ENCODE measurements at places on chromosomes 3 and 15.

- no peak for DNase-seq
These were observed 5.4 kb downstream of the ACOX2 start for GRCh38 chr3:58531555-58531954.

DNA sequence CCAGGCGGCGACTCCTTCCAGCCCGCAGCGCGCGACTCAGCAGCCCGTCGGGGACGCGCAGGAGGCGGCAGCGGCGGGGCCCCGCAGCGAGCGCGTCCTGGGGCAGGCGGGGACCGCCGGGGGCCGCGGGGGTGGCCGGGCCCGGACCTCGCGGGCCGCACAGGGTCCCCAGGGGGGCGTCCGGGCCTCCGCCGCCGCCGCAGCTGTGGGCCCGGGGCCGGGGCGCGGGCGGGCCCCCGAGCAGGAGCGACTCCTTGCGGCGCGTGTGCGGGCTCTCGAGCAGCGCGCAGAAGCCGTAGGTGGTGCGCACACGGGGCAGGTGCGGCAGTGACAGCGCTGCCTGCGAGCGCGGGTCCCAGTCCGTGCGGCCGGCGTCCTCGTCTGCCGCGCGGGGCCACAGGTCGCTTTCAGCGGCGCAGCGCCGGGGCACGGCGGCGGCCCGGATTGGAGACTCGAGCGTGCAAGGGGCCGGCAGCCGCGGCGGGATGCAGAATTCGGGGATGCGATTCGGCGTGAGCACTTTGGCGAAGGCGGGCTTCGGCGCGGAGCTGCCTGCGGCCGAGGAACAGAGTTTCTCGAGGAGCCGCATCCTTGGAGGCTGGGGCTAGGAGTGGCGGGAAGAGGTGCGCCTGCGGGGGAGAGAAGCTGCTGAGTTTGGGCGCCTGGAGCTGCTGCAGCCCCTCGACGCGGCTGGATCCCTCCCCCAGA, 535 bp downstream of the C2CD4B start:
- DNase-seq = no peak

DNA sequence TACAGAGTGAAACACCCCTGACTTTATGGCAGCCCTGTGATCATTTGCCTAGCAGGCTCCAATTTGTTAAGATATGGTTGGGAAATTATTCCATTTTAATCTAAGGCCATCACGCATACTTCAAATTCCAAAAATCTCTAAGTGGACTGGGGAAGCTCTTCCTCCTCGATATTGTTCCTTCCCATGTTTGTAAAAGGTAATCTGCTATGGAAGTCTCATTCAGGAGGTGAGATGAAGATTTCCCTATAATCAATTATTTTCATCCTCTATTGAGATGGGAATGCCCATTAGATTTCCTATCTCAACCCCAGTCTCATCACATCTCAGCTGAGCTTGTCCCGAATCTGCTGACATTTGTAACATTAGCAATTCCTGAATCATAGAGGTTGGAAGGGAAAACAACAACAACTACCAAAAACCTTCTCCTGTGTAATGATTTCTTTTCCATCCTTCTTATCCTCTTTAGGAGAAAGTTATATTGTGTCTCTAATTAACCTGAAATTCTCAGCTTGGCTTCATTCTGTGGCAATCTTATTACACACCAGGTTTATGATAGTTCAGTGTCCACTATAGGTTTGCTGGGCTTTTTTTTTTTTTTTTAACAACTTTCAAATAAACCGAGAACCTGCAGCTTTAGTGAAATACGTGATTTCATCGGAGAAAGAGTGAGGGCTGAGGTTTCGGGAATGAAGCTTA, 2.2 kb upstream of the NR2F2 start:
- DNase-seq = no peak

DNA sequence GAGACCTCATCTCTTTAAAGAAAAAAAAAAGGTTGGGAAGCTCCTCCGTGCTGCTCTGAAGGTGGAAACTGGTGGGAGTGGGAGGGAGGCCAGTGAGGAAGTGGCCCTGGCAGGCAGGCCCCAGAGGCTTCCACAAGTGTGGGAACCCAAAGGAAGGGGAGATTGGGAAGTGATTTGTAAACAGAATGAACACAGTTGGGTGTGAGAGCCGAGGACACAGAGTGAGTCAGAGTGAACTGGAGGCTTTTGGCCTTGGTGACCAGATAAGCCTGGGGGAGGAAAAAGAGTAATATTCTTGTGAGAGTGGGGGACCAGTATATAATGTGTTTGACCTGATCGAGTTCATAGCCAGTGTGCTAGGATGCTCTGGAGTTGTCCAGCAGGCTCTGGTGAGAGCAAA, 23.0 kb downstream of the MKRN2 start:
- no peak for DNase-seq

DNA sequence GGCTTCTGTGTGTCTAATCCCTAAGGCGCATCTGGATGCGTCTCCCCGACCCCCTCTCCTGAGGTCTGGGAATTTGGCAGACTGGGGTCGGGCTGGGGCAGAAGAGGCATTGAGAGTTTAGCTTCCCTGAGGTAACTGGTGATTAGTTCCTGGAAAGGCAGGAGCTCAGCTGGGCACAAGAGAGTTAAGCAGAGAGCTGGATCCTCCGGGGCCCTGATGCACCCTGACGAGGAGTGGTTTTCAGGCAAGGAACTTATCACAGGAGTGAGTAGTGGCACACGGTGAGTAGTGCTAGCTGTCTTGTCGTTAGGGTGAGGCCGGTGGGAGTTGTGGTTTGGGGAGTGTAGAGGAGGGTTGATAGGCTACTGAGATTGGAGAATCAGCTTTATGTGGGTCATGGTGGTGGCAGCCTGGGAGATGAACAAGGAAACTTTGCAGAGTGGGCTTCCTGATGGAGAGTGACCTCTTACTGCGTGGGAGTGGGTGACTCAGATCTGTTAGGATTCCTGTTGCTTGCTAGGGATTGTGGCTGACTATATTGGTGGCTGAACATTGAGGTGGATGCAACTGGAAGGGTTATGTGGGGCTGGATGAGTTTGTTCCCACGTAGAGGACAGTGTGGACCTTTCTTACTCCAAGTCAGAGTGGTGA, 897 bp downstream of the RAD54L2 start:
- DNase-seq = no peak

GRCh38 chr15:59177317-59177660, 29.4 kb upstream of the LDHAL6B start:
- DNase-seq = no peak

DNA sequence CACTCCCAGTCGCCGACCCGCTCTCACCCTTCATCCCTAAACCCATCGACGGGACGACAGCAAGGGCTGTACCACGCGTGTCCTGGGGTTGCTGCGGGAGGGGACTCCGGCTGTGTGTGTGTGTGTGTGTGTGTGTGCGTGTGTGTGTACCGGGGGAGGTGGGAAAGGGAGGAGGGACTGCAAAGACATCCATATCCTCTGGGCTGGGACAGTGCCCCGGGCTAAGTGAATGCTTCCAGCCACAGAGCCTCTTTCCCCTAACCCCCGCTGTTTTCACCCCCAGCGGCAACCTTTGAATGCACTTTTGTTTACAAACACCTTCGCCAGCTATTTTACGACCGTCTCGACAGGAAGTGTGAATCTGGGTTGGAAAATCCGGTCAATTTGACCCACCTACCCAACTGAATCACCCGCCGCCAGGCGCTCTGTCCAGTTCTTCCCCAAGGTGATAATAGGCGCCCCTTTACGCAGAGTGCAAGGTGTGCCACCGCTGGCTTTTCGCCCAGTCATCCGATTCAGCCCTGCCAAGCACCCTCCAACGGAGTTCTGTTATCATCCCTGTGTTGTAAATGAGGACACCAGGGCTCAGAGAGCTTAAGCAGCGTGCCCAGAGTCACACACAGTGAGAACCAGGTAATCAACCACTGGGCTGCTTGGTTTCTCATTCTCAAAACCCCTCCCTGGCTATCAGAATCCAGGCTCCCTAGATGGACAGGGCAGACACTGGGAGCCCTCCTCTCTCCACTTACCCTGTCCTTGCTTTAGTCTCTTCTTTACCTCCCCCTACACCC, 739 bp upstream of the AMOTL2 start:
- DNase-seq = peak; percentile 68

DNA sequence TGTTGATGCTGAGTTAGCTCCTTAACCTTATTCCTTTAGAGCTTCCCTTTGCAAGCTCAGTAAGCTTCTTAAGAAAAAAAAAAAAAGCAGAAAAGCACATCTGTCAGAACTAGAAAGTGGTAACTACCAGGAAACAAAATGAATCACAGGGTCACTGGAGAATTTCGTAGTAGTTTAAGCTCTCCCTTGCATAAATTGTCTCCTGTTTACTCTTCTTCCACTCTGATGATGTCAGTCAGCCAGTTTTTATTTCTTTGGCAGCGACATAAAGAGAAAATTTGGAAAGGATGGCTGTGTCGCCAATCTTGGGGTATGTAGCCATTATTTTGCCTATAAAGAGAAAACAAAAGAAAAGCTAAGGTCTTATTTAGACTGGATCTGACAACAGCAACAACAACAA, 3.2 kb upstream of the GABRR3 start:
- DNase-seq = no peak

GRCh38 chr3:39435006-39435748, 28.7 kb downstream of the RPSA start:
- DNase-seq = no peak

GRCh38 chr15:77667338-77668234, 34.9 kb upstream of the LINGO1 start:
- DNase-seq = no peak

- no peak for DNase-seq
These were observed 33.7 kb downstream of the ADCY5 start for GRCh38 chr3:123414973-123415775.

- DNase-seq = no peak
These were observed 70.7 kb downstream of the BLM start for GRCh38 chr15:90787881-90788280.

DNA sequence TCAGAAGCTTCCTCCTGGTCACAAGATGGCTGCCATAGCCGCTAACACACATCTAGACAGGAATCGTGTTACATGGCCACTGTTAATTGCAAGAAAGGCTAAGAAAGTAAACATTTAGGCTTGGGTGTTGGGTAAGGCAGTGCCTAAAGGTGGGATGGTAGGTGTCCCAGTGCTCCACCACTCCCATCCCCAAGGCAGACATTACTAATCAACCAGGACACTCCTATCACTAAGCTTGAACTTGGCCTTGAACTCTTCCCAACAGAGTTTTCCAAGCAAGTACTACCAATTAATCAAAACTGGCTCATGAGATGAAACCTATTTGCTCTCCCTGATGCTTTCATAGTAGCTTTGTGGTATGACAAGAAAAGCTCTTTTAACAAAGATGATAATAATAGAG, 37.9 kb upstream of the C3orf80 start:
- no peak for DNase-seq

DNA sequence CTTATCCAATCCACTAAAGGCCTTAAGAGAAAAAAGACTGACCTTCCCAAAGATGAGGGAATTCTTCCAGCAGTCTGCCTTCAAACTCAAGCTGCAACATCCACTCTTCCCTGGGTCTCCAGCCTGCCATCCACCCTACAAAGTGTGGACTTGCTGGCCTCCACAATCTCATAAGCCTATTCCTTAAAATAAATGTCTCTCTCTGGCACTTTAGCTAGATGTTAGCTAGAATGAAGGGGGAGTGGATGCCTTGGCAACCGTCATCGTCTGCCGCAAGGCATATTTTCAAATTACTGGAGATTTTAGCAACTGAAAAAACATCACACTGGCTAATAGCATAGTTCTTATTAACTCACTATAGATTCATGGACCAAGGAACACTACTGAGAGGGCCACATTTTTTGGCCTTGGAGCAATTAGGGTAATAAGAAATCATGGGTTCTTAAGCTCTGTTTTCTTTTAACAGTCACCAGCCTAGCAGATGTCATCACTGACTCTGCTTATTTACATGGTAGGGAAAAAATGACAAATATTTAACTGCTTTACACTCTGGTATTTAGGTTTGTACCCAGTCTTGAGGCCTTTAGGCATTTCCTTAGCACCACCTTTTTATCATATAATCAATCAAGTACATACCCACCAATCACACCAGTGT, 245.3 kb downstream of the MYRIP start:
- DNase-seq = no peak

DNA sequence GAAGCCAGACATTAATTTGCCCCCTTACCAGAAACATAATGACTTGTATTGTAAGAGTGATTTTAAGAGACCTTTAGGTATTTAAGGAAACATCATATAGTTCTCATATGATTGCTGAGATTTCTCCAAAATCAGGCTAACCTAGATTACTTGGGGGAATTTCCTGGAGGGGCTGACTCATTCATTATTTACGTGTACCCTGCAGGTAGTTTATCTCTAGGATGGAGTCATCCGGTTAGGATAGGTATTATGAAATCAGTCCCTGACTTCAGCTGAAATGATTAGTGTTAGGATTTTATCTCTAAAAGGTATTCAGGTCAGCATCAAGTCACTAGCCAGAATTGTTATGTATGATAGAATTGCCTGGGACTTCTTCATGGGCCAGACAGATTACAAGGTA, 97.5 kb downstream of the TCF12 start:
- no peak for DNase-seq

GRCh38 chr3:33883951-33884561, 85.6 kb downstream of the PDCD6IP start:
- DNase-seq = no peak

- DNase-seq = no peak
These were observed 54.7 kb upstream of the CA12 start for GRCh38 chr15:63436341-63436740.

- DNase-seq = no peak
These were observed 16.3 kb upstream of the PCSK6 start for GRCh38 chr15:101505610-101506337.

DNA sequence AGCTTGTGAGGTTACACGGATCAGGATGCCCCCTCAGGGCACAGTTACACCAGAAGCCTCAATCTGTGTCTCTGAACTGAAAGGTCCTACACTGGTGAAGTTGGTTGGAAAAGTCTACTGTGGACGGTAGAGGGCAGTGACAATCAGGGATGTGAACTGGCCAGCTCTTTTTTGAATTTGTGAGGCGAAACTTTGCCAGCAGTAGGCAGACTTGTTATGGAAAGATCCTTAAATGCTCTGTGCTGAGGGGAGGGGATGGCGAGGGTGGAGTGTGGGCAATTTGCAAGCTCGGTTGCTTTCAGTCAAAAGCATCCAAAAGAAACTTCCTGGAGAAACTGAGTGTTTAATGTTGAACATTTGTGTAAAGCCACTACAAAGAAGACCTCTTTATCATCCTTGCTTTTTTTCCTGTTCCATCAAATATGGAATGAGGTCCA, 127.4 kb upstream of the ABHD17C start:
- DNase-seq = no peak

GRCh38 chr3:196868297-196868661, 559 bp downstream of the SENP5 start:
- no peak for DNase-seq

GRCh38 chr3:122366379-122366749, 16.7 kb downstream of the MIX23 start:
- no peak for DNase-seq

- no peak for DNase-seq
These were observed 20.3 kb upstream of the BMF start for GRCh38 chr15:40128766-40129660.

GRCh38 chr3:194042927-194043326, 93.0 kb upstream of the HES1 start:
- DNase-seq = no peak

- no peak for DNase-seq
These were observed 161.7 kb downstream of the POLR2M start for GRCh38 chr15:57867970-57868798.

Data from NCI-H2029 treated with DMSO at 0.1 percent for 48 hours (cell line).